ENCODE measurements at places on chromosomes 2 and 18.

DNA sequence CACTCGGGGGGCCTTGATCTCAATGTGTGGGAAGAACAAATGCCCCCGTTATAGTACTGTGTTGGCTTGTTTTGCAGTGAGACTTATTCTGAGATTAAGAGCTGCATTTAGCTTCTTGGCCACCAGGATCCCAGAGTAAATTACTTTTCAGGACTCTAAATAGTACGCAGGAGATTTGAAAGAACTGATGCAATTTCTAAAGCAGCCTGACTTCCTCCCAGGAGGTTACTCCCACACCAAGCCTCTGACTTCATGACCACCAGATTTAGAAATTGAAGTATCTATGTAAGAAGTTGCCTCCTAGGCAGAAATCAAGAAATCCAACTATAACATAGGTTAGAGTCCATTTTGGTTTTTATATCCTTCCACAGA lies 67.0 kb downstream of the FEZ2 start:
- no peak for DNase-seq

DNA sequence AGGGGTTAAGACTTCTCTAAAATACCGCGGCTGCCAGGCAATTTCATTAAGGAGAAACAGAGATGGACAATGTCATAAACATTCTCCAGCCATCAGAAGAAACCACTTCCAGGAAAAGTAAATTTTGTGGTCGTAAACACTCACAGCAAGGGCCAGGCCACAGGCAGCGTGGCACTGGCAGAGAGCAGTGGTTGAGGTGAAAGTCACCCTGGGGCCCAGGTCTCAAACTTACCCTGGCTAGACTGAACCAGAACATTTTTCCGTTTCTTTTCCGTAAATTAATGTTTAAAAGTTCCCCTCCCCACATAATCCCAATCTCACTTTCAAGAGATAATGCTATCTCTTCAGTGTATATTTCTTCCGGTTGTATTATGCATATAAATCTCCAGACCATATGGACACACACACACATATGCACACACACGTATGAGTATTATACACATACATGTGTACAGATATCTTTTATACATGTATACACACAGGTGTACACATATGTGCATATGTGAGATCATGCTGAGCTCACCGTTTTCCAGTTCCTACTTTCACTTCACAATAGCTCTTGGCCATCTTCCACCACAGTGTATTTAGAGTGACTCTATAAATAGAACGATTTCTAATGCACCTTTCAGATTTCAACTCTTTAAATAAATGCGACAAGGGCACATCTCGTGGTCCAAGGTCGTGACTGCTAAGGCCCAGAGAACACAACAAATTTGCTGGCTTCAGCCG lies 90.1 kb downstream of the MALT1 start:
- no peak for DNase-seq

DNA sequence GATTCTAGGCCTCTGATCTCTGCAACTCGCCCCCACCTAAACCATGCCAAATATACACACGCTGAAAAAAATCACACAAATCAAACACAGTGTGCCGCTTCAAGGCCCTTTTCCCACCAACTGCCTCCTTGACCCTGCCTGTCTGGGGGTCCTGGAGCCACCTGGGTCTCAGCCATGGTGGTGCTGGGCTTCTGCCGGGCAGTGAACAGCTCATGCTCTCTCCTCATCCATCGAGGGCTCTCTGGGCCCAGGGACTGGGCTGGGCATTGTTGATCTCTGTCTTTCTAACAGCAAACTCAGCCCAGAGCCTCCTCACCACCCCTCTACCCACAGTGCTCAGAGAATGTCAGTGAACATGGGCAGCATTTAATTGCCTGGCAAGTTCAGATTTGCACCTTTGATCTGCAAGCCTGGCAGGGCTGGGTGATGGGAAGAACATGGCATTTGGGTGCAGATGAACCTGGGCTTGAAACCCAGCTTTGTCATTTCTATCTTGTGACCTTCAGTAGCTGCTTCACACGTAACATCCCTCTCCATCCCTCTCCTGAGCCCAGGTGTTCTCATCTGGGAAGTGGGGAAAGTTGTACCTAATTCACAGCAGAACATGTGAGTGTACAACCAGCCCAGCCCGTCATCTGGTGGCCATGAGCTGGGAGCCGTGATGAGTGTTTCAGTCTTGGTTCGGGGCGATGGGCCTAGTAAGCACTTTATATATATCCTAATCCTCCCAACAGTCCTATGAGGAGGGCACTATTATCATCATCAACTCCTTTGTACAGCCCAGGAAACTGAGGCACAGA lies 46.1 kb downstream of the SDC1 start:
- DNase-seq = no peak

DNA sequence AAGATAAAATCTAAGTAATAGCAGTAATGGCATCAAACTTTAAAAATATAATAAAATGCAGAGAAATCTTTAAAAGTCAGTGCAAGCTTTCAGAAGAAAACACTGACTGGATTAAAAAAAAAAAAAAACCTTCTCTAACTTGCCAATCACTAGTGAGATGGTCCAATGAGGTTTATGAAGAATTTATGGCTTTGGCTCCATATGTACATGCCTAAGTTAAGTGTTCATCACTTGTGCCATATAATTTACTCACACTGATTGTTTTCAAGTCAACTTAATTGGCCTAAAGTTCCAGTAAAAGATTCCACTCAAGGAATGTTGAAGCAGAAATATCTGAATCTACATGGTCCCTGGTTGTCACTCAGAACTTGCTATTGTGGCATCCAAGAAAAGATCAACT lies 40.7 kb upstream of the RAB27B start:
- DNase-seq = no peak

DNA sequence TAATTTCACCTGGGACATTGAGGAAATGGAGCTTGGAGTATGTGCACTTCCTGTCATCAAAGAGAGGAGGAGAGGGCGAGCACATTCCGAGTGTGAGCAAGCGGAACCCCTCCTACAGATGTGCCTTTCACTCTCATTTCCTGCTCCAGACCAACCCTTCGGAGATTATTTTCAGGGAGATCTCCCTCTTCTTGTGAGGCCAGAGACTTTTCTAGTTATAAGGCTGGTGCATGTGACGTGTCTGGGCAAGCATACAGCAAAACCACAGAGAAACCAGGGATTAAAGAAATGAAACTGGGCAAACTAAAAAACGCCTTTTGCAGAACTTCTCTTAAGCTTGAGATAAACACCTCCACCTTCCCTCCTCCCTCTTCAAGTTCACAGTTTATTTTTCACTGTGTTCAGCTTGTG lies 409.2 kb upstream of the TCF4 start:
- no peak for DNase-seq

GRCh38 chr18:54860941-54861340 lies 32.7 kb downstream of the RAB27B start:
- DNase-seq = no peak

GRCh38 chr2:52995424-52995823 lies 772.2 kb upstream of the CHAC2 start:
- DNase-seq = no peak

- no peak for DNase-seq
Measured at GRCh38 chr2:170202437-170202836, 24.5 kb downstream of the MYO3B start.

DNA sequence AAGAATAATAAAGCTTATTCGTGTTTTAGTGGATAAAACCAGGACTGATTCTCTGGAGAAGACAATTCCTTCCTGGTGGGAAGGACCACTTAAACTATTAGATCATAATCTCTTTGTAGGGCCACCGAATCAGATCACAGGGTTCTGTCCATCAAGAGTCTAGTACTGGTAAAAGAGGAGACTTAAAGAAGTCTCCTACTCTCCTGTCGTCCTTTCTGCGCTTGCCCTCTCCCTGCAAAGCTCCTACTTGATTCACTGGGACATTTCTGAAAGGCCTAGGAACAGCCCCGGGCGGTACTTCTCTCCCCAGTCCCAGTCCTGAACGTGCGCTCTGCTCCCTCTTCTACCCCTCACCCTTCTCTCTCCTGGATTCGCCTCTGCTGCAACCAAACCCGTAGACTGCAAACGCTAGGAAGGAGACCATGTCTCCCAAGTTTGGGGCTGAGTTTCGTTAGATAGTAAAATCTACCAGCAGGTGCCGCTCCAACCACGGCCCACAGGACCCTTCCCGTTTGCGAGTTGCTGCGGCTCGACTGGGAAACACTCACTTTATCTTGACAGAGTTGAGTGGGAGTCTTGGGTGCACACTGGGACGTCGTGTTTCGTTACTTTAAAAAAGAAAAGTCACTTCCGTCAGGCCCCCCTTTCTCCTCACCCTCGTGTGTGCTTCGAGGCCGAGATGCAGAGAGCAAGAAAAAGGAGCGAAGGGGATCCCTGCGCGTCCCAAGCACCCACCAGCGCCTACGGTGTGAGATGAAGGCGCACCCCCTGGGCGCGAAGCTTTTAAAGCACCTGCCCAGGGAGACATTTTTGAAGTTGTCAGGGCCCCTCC lies 923 bp downstream of the FIGLA start:
- DNase-seq = peak; percentile 55

- no peak for DNase-seq
Measured at GRCh38 chr2:133346654-133347053, 221.6 kb downstream of the NCKAP5 start.

DNA sequence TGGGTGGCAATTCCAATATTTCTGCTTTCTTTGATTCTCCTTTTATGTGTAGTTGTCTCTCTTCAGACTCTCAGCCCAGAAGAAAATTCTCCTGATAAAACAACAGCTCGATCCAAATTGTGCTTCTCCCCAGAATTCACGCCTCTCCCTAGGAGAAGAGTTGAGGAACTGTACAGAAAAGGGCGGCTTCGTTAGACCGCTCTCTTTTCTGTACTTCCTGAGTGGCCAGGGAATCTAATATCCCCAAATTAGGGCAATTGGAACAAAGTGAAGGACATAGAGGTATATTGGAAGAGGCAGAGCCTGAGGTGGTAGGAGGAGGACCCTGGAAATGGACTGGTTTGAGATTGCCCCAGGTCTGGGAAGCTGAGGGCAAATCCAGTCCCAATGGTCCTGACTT lies 5.6 kb downstream of the ADCYAP1 start:
- DNase-seq = no peak
